ENCODE measurements at places on chromosomes 12 and 14. TPM values are rescaled to one million over a fixed set of nuclear protein-coding genes. Genes with fewer than 3 reads are reported as not detected.

GRCh38 chr12:117333331-117333881 is 28.0 kb downstream of the NOS1 start:
- DNase-seq = no peak

- DNase-seq = no peak
Measured at GRCh38 chr14:52351233-52352060, 37.3 kb downstream of the PTGER2 start.

Gene IGF1
- total RNA-seq = 48.7 TPM

Gene RBP5
- 0.66 TPM for total RNA-seq

DNA sequence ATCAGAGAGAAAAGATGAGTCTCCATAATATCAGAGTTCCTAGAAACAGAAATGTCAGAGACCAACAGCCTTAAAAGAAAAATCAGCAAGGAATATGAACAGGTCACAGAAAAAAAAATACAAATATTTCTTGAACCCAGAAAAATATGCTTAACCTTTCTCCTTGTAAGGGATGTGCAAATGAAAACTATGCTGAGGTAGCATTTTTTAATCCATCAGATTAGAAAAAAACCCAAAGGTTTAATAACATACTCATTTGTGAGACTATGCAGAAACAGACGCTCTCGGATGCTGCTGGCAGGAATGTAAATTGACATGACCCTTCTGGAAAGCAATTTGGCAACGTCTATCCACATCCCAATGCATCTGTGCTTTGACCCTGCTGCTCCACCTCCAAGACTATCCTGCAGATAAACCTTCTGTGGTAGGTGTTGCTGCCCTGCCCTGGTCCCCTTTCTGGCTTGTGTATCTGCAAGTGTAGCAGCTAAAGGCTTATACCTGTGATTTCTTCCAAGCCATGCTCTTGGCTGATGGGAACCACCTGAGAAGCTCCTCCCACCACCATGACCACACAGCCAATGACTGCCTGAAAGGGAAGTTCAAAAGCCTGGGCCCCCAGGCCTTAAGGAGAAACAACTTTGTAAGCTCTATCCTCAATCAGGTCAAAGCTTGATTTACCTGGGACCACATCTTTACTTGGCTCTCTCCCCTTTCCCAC is 49.4 kb downstream of the LTBP2 start:
- no peak for DNase-seq

Gene PIANP
- 0.71 TPM for total RNA-seq

DNA sequence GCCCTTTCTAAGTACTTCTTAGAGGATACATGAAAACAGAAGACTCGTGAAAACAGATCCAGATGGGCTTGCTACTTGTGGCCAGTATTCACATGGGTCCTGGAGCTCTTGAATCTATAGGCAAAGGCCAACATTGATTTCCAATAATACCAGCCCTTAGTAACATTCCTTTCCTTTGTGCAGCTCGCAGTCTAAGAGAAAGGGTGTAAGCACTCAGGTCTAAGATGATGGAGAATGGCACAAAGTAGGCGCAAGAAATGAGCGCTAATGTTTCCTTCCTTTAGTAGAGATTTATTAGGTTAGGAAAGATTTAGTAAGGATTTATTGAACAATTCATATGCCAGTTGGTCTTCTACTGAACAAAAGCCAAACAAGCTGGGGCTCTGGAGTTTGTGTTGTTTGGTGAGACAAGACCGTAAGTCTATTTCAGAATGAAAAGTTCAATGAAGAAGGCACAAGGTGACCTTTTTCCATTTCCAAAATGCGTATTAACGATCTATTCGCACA is 525 bp downstream of the RNU6-8 start:
- no peak for DNase-seq

GRCh38 chr12:75717902-75718301 is 206.5 kb upstream of the KRR1 start:
- no peak for DNase-seq

Gene KCNMB4
- 10.3 TPM for total RNA-seq

GRCh38 chr12:3207858-3208257 is 130.7 kb downstream of the TSPAN9 start:
- DNase-seq = no peak

Gene KRT3
- total RNA-seq = not detected

Gene CLEC4D
- total RNA-seq = not detected

DNA sequence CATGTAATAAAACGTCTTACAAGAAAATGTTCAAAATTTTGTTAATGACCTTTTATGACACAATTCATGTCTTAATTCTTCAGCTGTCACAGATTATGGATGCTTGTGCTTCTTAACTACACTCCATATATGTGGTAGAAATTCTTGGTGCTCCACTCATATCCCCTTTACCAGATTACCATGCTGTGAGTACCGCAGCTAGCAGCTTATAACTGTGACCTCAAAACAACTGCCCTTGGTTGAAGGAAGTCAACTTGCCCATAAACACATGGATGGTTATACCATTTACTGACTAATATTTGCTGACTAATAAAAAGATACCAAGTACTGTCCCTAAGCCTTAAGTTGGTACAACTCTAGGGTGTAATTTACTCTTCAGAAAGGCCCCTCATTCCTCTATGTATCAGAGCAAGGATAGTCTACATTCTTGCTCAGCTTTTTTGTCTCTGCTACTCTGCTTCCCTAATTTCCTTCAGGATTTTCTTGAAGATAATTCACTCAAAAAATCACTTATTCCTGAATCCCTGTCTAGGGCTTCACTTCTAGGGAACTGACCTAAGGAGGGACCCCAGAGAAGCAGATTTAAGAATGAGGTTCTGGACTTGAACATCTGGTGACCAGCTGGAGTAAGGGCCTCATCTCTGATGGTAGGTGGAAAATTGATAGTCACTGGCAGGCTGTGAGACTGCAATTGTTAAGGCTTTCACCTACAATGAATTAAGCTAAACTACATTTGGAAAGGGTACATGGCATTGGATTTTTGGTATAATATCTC is 152.3 kb downstream of the SLC6A15 start:
- DNase-seq = no peak

DNA sequence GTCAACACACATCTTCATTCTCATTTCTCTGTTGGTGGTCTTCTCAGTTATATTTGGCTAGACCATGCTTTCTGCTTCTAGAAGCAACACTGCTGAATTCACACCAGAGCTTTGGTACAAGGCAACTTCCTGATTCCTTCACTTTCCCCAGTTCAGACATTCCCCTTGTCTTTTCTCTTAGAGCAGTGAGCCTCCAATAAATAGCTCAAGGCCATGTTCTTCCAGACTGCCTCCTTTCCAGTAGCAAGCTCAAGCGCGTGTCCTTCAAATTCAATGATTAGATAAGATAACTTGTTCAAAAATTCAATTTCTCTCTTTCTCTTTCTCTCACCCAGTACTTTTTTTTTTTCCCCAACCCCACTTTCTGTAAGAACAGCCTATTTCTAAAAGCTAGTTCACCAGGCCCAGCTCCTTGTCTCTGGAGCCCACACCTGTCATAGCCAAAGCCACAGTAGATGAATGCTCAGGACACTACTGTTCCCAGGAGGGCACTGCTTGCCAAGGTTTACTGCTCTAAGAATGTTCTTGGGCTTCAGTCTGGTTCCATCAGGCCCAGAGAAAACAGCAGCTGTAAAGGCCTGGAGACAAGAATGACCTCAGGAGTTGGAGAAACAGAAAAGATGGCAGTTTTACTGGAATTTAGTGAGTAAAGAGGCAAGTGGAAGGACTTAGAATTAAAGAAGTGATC is 17.7 kb downstream of the TBK1 start:
- DNase-seq = no peak

DNA sequence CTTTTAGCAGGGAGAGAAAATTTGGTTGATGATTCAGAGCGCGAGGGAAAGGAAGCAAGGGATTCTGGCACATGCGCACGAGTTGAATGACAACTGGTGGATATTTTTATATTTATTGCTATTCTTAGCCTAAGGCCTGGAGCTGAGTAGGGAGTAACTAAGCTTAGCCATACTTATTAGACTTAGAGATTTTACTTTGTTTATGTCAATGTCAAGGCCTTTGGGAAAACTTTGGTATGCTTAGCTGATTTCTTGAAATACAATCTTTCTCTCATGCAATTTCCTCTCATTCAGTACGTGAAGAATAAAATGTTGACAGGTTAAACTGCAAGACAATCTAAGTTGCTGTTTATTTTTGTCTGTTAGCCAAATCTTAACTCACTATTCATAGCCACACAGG is 101.1 kb downstream of the CRADD start:
- no peak for DNase-seq

GRCh38 chr14:51458563-51458955 is 193.2 kb upstream of the FRMD6 start:
- peak; percentile 55 for DNase-seq

Gene FAM186B
- total RNA-seq = under 0.01 TPM

GRCh38 chr14:34465069-34465859 is 3.2 kb upstream of the SPTSSA start:
- DNase-seq = no peak

DNA sequence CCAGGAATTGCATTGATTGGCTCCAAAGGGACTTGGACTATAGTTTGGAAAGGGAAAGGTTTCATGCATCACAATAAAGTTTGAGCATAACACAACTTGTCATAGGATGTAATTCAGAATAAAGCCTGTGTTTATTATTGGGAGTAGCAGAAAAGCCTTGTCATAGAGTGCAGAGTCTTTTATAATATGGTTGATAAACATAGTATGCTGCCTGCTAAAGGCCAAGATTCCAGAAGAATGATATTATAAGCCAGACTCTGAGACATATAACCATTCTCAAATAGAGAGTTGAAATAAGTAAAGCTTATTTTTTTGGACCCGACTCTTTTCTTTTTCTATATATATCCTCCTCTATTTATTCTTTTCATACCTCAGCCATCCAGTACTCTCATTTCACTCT is 207.3 kb downstream of the LRIG3 start:
- no peak for DNase-seq
